ENCODE measurements at places on chromosomes 6 and 20.

DNA sequence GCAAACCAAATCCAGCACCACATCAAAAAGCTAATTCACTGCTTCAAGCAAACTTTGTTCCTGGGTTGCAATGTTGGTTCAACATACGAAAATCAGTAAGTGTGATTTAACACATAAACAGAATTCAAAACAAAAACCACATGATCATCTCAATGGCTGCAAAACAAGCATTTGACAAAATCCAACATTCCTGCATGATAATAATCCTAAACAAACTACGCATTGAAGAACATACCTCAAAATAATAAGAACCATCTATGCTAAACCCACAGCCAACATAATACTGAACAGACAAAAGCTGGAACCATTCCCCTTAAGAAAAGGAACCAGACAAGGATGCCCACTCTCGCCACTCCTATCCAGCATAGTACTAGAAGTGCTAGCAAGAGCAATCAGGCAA lies 49.9 kb downstream of the RNGTT start:
- no peak for DNase-seq

GRCh38 chr6:115765966-115766365 lies 294.7 kb downstream of the FRK start:
- no peak for DNase-seq

GRCh38 chr6:27078734-27079357 lies 168.7 kb upstream of the PRSS16 start:
- DNase-seq, result no peak

- no peak for DNase-seq
These were observed 110.1 kb downstream of the ADTRP start for GRCh38 chr6:11668455-11668854.

DNA sequence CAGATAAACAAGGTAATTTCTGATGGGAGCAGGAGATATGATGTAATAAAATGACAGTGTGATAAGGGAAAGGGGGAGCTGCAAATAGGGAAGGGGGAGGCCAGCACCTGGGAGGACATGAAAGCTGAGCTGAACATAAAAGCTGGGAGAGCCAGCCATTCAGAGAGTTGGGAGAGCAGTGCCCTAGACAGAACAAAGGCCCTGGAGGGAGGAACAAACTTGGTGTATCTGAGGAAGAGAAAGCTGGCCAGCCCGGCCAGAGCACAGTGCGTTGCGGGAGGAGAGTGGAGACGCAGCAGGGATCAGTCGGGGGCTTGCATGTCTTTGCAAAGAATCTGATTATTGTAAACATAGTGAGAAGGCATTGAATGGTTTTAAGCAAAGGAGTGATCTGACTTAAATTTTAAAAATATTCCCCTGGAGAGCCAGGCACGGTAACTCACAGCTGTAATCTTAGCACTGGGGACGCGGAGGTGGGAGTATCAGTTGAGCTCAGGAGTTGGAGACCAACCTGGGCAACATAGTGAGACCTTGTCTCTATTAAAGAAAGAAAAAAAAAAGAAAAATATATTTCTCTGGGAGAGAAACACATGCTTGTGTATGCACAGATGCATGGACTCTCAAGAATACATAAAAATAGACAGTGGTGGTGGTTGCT lies 318.2 kb downstream of the ZFAND3 start:
- no peak for DNase-seq

DNA sequence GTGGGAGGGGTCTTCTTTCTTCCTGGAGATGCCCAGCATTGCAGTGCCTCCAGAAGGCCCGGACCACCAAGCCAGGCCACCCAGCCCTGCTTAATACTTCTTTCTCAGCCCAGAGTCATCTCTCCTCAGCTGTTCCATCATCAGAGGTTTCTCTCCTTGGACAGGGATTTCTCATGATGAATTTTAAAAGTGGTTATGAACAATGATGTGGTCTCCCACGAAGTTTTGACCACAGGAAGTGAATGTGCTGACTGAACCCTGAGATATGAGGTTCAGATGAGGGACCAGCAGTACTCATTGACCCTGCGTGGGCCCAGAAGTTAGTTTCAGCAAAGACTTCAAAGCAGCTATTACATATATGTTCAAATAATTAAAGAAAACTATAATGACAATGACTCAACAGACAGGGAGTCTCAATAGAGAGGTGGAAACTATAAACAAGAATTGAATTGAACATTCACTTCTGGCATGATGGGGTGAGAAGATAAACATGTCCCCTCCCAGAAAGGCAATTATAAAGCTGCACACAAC lies 114.5 kb upstream of the SLC22A16 start:
- no peak for DNase-seq

GRCh38 chr6:159959976-159960384 lies 8.9 kb upstream of the IGF2R start:
- no peak for DNase-seq

DNA sequence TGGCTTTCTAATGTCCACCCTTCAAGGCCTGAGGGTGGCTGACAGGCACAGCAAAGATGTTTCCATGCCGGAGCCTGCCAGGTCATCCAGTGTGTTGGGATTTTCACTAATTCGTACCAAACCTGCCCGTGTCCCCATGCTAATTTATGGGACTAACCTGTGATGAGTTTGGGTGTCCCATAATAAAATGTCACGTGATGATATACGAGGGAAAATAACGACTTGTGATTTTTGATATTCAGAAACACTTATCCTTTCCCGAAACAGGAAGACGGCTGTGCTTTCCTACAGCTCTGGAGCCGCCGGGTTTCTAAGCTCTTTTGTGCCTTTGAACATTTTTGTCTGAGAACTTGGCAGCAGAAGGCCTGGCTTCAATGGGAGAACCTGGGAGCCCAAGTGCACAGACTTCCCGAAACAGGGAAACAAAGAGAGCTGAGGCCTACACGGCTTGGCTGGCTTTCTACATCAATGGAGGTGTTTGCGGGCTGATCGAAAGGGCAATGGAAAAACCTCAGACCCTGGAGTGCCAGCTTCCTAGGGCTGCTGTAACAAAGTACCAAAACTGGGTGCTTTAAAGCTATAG lies 171.9 kb upstream of the JARID2 start:
- no peak for DNase-seq

GRCh38 chr6:26251354-26252076 lies 113.5 kb upstream of the BTN3A2 start:
- no peak for DNase-seq

DNA sequence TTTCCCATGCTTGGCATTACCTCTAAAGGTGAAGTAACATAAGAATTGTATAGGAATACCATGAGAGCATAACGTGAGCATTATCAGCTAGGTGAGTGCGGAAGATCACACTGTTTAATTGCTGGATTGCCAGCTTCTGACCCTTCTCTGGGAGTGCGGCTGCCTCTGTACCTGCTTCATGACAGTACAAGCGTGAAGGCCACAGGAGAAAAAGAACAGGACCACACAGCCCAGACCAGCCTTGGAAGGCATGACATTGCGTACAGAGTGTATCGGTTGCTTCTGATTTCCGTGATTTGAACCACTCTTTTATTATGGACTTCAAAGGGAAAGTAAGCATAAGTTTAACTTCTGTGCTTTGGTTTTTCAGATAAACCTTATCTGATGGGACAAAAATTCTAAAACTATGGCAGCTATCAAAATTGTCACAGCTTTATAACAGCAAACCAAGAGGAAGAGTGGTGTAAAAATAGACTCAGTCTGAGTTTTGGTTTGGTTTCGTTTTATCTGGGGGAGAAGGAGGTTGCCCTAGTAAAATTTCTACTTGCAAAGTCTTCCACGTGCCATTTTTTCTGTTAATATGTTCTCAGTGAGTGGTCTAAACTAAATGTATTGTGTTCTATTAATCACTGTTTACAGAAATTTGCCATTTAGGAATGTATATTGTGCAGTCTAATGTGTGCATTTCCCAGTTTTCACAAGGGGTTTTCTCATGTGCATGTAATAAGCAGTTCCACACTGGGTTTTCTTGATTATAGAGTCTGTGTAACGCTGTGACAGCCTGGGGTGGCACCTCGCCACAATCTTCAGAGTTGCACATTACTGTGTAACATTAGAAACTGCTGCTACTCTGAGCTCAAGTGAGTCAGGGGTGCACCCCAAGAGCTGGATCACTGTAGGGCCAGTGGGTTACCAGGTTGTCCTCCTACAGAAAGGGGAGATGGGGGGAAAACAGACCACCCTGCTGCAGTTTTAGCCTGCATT lies 97.3 kb downstream of the RPP40 start:
- DNase-seq, result no peak

- no peak for DNase-seq
These were observed 37.6 kb downstream of the ANKS1A start for GRCh38 chr6:34926655-34927054.

All from stimulated activated CD8-positive, alpha-beta memory T cell treated with anti-CD3 and anti-CD28 coated beads, Interleukin-2, amount 100 ng/mL, for 1 hour (primary cell).